ENCODE measurements at places on chromosomes 2 and 18. TPM values are rescaled to one million over a fixed set of nuclear protein-coding genes. Genes with fewer than 3 reads are reported as not detected.

MAP3K19 gene
- total RNA-seq = not detected

- no peak for DNase-seq
These were observed 557.2 kb downstream of the ERBB4 start for GRCh38 chr2:211981451-211981850.

DNA sequence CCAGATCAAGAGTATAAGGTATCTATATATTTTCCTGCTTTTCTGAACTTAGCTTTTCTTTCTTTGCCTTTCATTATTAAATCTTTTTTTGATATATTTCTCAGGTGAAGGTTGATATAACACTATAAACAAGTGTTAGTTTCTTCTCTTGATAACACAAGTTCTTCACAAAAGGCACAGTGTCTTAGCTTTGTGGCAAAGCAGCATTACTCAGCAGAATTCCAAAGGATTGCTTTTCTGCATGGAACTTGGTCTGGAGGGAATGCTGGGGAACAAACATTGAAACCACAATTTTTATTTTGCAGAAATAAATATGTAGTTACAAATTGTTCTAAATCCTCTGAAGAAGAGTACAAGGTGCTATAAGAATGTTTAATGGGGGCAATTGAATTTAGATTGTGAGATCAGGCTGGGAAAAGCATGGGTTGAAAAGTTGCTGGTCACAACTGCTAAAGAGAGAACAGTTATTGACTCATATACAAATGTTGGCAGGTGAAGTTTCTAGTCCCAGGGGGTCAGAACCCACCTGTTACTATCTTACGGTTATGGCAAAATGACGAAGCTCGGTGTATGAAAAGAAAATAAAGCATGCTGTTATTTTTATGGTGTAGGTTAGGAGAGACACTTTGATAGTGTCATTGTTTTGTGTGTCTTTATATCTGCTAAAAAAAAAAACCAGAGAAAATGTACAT, 68.2 kb downstream of the UBR3 start:
- DNase-seq = no peak

DNA sequence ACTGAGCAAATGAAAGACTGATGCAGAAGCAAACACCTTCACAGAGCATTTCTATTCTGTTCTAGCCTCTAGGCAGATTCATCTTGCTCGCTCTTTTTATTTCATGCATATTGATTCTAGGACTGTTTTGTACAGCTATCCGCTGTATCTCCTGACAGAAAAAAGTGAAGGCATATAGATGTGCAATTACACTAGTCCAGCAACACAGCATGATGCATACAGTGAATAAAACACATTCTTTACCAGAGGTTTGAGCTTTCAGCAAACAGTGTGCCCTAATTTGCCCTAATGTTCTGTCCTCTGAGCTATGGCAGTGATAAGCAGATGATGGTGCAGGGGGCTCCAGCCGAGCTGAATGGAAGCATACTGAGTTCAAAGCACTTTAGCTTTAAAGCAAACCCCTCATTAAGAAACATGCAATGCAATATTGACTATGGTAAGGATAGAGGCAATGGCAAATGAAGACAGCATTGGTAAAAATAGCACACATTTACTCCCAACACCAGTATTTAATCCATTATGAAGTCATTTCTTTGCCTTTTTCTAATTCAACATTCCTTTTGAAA, 141.2 kb upstream of the RGPD4 start:
- no peak for DNase-seq

- DNase-seq = no peak
These were observed 2.1 kb upstream of the GALNT3 start for GRCh38 chr2:165796129-165796528.

DNA sequence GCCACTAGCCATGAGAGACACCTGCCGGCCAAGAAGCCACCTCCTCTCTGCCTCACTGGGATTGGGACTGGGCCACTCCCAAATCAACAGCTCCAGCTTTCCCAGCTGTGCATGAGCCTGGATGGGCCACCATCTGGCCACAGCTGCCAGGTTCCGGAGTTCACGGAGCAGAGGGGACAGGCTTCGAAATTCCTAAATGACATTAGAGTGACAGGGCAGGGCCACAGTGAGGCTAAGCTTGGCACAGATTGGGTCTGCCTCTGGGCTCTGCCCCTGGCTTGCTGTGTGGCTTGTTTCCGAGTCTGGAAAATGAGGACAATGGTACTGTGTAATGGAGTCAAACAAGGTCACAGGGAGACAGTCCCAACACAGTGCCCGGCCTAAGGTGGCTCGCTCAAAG, 6.5 kb downstream of the DIPK1C start:
- no peak for DNase-seq

Data from GM12878 (cell line).